CD4-positive, alpha-beta memory T cell (primary cell): ENCODE measurements at places on chromosomes 12 and 14. TPM values are rescaled to one million over a fixed set of nuclear protein-coding genes. Genes with fewer than 3 reads are reported as not detected.

The SLC11A2 gene
- 7.4 TPM for polyA plus RNA-seq

GRCh38 chr12:52900896-52901714, 3.8 kb downstream of the KRT8 start:
- DNase-seq, result no peak

DNA sequence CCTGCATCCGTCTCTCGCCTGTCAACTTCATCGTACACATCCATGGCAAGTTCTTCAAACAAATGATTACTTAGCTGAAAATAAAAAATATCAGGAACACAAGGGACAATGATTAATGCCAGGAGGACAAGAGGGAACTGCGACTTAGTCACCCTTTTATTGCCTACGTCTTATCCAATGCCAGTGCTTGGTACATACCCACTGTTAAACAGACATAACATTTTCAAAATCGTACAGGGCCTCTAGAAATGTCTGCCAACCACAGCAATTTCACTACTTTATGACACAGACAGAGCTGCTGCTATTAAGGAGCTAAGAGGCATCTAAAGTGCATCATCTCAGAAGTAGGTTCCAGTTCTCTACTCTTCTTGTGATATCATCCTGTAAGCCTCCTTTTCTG, 34.6 kb downstream of the GIT2 start:
- no peak for DNase-seq

DNA sequence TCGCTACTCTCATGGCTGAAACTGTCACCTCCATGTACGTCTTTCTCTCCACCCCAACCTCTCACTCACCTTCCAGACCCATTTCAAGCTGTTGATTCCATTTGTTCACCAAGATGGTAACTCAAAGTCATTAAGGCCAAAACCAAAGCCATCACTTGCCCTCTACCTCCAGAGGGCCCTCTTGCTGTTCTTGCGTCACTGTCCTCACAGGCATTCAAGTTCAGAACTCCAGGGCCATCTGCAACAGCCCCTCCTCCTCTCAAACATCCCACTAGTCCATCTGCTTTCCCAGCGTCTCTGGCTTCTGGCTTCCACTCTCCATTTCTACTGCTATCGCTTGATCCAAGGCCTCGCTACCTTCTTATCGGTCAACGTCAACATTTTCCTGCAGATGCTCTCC, 74.5 kb downstream of the VWF start:
- no peak for DNase-seq

DNA sequence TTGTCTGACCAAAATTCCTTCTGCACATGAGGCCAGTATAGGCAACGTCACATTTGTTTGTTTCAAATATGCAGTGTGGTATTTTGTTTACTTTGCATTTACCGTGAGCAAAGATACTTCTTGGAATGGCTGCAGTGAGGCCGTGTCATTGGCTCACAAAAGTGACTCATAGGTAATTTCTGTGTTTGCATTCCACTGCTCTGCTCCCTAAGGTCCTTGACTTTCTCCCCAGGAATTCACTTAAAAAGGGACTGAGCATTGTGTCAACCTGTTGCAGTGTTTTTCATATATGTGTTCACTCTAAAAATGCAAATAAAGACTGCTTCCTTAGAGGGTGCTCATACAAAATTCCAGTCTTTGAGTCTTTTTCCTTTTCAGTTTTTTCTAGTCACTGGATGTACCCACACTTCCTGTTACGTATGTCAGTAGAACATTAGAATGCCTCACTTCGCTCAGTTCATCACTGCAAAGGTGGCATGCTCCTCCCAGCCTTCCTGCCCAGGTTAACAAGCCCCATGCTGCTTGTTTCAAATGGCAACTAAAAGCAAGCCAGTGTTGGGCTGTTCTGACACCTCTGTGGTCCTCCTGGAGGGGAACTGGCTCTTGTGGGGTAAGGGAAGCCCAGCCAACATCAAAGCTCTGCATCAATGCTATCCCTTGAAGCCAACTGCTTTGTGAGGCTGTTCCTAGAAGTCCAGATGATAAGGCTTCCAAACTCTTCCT, 9.1 kb downstream of the C12orf76 start:
- peak; percentile 41 for DNase-seq

- no peak for DNase-seq
These were observed 280.7 kb upstream of the SOX5 start for GRCh38 chr12:24230061-24230701.

DNA sequence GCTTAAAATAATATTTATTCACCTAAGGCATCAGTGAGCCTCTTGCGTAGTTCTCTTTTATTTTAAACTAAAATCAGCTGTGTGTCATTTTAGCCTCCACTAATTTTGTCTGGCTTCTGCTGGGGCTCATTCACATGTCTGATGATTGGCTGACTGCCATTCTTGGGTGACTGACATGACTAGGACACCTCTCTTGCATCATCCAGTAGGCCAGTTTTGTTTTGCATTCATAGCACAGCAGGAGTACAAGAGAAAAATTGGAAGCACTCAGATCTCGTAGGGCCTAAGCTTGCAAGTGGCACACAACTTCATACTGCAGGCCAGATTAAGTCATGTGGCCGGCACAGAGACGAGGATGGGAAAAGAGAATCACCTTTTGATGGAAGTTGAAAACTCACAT, 1226.5 kb downstream of the GALC start:
- DNase-seq, result no peak

DNA sequence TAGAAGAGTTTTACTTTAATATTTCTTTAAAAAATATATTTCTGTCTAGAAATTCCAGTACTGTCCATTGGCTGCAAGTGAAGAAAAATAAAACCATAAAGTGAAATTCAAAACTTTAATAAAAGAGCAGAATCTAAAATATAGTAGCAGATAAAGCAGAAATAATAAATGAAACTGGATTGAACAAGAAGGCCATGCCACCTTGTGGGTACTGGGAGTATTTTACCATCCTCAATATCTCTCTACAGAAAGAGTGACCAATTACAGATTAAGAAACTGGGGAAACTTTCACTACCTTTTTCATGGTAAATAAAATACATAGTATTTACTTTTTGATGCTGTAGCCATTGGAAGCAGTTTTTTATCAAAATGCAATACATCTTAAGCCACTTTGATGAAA, 220.5 kb downstream of the BCAT1 start:
- no peak for DNase-seq

DNA sequence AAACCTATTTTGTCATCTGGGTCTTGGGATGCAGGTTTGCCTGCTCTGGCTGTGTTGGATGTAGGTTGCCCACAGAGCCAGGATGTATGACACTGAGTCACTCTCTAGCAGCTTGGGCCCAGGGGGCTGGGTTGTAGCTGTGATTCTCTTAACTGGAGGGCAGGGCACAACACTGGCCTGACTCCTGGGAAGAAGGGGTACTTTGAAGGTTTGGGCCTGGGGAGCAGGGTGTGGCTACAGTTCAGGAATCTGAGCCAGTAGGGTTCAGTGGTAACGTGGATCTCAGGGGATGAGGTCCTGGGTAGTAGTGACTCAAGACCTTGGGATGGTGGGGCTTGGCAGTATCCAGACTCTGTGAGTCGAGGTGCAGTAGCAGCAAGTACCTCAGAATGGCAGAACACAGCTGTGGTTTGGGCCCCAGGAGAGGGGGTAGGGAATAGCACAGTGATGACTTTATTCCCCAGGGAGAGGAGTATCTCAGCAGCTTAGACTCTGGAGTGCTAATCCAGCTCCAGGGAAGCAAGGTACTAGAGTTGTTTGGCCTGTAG, 25.7 kb downstream of the TBC1D15 start:
- DNase-seq, result no peak
